ENCODE measurements at places on chromosomes 6 and 20.

DNA sequence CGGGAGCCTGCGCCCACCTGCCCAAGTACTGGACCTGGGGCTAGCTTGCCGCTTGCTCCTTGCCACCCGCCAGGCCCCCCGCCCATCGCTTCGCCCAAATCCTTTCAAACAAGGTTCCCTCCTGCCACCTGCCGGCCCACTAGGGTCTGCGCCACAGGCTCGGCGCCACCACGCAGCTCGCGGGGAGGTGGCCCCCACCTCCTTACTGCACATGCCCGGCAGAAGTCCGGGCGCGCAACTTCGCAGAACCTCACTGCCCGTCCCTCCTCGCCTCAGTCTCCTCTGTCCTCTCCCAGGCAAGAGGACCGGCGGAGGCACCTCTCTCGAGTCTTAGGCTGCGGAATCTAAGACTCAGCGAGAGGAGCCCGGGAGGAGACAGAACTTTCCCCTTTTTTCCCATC, 11.2 kb downstream of the GNAS-AS1 start:
- no peak for DNase-seq

- no peak for DNase-seq
Observed at GRCh38 chr20:5309971-5310370, 6.8 kb downstream of the PROKR2 start.

DNA sequence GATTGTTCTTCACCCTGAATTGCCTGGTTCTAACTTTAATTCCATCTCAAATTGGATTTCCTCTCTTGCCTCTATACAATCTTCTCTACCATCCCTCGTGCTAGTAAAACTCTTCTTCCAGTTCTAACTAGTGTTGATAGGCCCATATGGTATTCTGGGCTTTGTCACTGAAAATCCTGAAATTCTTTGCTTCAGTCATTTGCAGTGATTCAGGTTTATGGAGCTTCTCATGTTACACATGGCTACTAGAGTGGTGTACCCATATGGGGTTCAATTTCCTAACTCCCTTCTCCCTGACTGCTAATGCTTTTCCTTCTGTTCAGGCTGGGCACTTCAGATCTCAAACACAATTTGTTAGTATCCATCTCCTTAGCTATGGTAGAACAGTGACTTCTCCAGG, 956.6 kb downstream of the KIF16B start:
- no peak for DNase-seq

- DNase-seq = peak; percentile 55
Observed at GRCh38 chr20:57480444-57481160, 44.3 kb downstream of the CTCFL start.
